ENCODE measurements at places on chromosomes 16 and 17.

GRCh38 chr17:31048780-31049179 lies 46.0 kb upstream of the NF1 start:
- no peak for DNase-seq

GRCh38 chr16:58828901-58829545 lies 94.9 kb upstream of the GOT2 start:
- no peak for DNase-seq

- no peak for DNase-seq
Measured at GRCh38 chr17:81910840-81911276, 341 bp downstream of the PCYT2 start.

GRCh38 chr17:3915581-3915994 lies 677 bp downstream of the P2RX1 start:
- DNase-seq, result no peak

GRCh38 chr17:60802377-60802776 lies 124.7 kb downstream of the BCAS3 start:
- no peak for DNase-seq

DNA sequence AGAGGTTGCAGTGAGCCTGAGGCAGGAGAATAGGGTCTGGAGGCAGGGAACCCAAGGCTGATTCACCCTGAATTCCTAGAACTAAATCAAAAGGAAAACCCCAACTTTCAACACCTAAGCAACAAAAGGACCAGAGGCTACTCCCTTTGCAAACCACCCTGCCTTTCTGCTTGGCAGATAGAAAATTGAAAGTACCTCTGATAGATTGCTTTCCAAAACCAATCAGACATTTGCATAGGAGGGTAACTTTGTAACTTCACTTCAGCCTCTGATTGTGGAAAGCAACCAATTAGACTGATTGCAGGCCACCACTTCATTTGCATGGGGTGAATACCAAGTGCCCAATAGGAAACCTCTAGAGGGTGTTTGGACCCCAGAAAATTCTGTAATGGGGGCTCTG lies 10.9 kb upstream of the TMEM98 start:
- no peak for DNase-seq

- DNase-seq, result no peak
Measured at GRCh38 chr16:30147843-30148510, 25.0 kb upstream of the MAPK3 start.

- DNase-seq, result no peak
Measured at GRCh38 chr17:67511804-67512203, 134.7 kb downstream of the PITPNC1 start.

GRCh38 chr16:73214825-73215677 lies 167.1 kb upstream of the ZFHX3 start:
- no peak for DNase-seq

- DNase-seq, result no peak
Measured at GRCh38 chr16:78258375-78259065, 159.1 kb downstream of the WWOX start.

- DNase-seq, result no peak
Measured at GRCh38 chr17:39359994-39360393, 41.4 kb downstream of the FBXL20 start.

GRCh38 chr17:42706732-42707131 lies 24.4 kb downstream of the CNTNAP1 start:
- no peak for DNase-seq

DNA sequence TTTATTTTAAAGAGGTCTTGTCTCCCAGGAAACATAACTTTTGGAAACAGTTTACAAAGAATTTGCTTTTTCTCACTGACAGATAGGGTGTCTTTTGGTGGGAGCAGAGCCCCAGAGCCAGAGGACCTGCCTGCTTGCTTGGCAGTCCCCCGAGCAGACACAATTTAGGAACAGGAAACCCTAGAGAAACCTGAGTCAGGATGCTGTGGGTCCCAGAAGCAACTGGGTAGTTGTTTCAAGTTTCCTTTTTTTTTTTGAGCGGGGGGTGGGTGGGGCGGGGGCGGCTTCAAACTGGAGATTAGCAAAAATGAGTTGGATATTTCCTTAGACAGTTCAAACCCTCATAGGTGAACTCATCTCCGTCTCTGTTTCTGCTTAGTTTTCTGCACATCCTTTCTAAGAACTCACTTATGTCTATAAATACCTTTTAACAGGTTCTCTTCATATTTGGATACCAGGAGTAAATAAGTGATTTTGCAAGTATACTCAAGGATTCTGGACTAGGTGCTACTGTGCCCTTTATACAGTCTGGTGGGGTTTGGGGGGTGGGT lies 135.1 kb downstream of the PRKCA start:
- DNase-seq, result no peak

GRCh38 chr16:82044585-82044911 lies 9.5 kb downstream of the HSD17B2 start:
- DNase-seq, result no peak
